Gastrocnemius medialis (tissue), 4 donors: ENCODE measurements at places on chromosomes 1 and 21. TPM values are rescaled to one million over a fixed set of nuclear protein-coding genes. Genes with fewer than 3 reads are reported as not detected.

Gene WDR47
- 13.9 TPM for total RNA-seq

DNA sequence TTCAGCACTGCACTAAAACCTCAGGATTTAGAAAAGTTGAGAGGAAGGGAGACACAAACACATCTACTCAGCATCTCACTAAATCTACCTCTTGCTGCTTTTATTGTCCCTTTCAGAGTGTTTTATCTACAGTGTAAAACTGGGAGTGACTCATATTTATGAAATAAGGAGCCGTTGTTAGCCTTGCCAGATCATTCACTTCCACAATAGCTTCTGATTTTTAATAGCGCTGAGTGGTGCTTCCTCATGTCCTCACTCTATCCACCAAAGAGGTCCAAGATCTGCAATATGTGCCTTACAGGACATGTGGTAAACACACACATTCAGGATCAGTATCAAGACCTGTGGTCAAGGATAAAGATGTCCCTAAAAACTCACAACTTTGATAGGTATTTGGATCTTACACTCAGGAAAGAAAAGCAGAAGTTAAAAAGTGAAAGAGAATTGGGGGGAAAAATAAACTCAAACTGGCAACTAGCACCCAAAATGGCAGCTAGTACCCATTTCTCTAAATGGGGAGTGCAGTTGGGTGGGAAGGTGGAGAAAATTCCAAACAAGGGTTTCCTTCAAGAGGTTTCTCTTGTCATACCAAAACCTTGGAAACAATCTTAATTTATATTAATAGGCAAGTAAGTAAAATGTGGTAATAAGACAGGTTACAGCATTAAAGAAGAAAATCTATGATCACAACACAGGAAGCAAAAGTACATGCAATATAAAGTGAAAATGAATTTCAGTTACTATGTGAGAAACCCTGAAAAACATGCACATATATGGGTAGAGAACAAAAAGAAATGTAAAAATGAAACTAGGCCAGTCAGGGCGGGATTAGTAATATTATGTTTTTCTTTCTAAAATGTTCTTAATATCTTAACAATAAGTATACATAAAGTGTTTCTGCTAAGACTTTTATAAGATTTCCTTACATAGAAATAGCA, 15.9 kb downstream of the DUSP10 start:
- no peaks in the 10 kb centered on the region for H3K27me3 ChIP-seq
- DNase-seq: no peak
- H3K4me1 ChIP-seq: peaks cover 63% of the 10 kb centered on the region

DNA sequence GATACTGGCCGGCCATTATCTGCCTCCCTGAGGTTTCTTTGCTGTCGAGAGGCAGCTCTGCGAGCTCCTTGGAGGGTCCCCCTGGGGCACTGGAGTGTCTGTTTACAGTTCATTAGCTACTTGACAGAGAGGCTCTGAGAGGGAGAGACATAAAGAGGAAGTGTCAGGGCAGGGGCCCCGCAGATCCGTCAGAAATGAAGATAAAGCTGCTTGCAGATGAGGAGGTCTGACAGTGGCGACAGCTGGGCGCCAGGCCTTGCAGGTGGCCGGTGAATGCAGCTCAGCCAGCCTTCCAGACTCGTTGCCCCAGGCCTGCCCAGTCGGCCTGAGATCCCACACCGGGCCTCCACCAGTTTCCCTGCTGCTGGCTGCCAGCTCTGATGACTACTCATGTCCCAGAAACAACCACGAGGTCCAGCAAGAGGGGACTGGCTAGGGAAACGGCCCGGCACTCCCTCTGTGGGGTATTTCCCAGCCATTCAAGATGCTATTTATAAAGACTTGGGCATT, 84.7 kb downstream of the DISP3 start:
- no peak for DNase-seq
- no peaks in the 10 kb centered on the region for H3K36me3 ChIP-seq
- H3K4me1 ChIP-seq: no peaks in the 10 kb centered on the region
- peaks cover 11% of the 10 kb centered on the region for H3K27me3 ChIP-seq

GRCh38 chr1:109199710-109200109, 14.0 kb upstream of the SARS1 start:
- no peaks in the 10 kb centered on the region for H3K27me3 ChIP-seq
- H3K36me3 ChIP-seq: no peaks in the 10 kb centered on the region
- H3K4me1 ChIP-seq: no peaks in the 10 kb centered on the region
- H3K4me3 ChIP-seq: no peak overlapping the region
- H3K27ac ChIP-seq: no peak overlapping the region
- no peak for DNase-seq

Gene SH3BGR
- total RNA-seq: 92.9 TPM

Gene OR2M3
- total RNA-seq: not detected

DNA sequence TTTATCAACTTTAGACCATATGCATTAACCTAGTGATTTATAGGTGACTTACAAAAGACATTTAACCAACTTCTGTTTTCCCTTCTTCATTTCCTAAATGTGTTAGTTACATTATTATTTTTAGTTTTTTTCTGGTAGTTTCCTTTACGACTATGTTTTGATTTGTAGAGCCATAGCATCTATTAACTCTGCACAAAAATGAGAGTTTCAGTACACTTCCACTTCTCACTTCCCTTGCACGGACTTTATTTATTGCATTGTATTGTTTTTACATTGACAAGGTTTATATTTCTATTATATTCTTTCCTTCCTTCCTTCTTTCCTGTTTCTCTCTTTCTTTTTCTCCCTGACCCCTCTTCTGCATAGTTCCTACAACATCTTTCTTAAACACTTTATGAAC, 14.7 kb downstream of the PKN2 start:
- H3K4me1 ChIP-seq: peaks cover 32% of the 10 kb centered on the region
- no peaks in the 10 kb centered on the region for H3K27me3 ChIP-seq
- no peak overlapping the region for H3K4me3 ChIP-seq
- DNase-seq: no peak
- no peak overlapping the region for H3K27ac ChIP-seq

Gene PTP4A2
- 522 TPM for total RNA-seq

DNA sequence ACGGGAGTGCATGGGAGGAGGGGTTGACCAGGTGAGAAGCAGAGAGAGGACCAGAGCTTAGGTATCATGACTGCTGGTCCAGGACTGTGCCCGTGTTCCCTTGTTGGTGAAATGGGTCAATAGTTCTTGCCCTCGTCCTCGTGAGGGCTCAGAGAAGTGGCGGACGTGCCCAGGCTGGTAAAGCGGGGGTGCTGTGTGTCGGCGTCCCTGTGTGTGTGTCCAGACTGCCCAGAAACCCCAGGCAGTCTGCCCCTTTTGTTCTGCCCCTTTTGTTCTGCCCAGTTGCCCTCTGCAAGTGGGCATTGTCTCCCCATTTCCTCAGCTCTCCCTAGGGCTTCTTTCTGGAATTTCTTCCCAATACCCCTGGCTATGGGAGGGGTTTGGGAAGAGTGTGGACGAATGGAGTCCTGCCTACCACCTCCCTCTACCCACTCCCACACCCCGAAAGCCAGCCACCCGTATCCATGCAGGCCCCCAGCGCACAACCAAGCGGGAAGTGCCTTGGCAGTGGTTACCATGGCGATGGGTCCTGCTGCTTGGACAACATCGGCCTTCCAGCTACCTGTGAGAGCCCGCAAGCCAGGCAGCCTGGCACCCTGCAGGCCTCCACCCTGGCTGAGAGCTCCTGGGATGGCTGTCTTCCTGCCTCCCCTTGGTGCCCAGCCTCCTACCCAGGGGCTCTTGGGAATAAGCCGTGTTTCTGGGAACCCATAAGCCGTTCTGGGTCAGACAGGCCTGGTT, 34.7 kb downstream of the ACOT11 start:
- peaks cover 61% of the 10 kb centered on the region for H3K4me1 ChIP-seq
- H3K4me3 ChIP-seq: no peak overlapping the region
- no peak for DNase-seq
- H3K27me3 ChIP-seq: no peaks in the 10 kb centered on the region
- H3K36me3 ChIP-seq: no peaks in the 10 kb centered on the region

GRCh38 chr1:69433073-69433472, 134.6 kb upstream of the LRRC7 start:
- no peaks in the 10 kb centered on the region for H3K27me3 ChIP-seq
- no peak for DNase-seq
- H3K36me3 ChIP-seq: no peaks in the 10 kb centered on the region
- H3K4me3 ChIP-seq: no peak overlapping the region
- H3K4me1 ChIP-seq: no peaks in the 10 kb centered on the region

DNA sequence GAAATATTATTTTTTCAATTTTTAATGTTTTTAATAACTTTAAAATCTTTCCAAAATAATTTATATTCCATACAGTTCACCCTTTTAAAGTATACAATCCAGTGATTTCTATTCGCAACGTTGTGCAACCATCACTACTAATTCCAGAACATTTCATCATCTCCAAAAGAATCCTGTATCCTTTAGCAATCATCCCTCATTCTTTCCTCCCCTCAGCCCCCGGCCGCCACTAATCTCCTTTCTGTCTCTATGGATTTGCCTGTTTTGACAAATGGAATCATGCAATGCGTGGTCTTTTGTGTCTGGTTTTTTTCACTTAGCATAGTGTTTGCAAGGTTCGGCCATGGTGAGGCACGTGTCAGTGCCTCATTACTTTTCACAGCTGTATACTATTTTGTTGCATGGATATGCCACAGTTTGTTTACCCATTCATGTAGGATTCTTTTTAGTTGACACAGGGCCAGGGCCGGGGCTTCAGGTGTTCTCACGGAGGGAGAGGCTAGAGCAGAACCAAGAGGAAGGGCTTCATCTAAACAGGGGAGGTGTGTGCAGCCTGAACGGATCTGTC, 40.6 kb upstream of the ZBTB40 start:
- H3K27ac ChIP-seq: no peak overlapping the region
- H3K36me3 ChIP-seq: no peaks in the 10 kb centered on the region
- no peaks in the 10 kb centered on the region for H3K4me1 ChIP-seq
- peaks cover 6% of the 10 kb centered on the region for H3K27me3 ChIP-seq
- H3K4me3 ChIP-seq: no peak overlapping the region
- DNase-seq: no peak

Gene RGS18
- 1.0 TPM for total RNA-seq

GRCh38 chr1:24309762-24310485, 9.2 kb upstream of the GRHL3 start:
- no peak overlapping the region for H3K4me3 ChIP-seq
- H3K36me3 ChIP-seq: no peaks in the 10 kb centered on the region
- H3K27ac ChIP-seq: no peak overlapping the region

Gene TMOD4
- 315 TPM for total RNA-seq

Gene OR2AK2
- total RNA-seq: not detected

DNA sequence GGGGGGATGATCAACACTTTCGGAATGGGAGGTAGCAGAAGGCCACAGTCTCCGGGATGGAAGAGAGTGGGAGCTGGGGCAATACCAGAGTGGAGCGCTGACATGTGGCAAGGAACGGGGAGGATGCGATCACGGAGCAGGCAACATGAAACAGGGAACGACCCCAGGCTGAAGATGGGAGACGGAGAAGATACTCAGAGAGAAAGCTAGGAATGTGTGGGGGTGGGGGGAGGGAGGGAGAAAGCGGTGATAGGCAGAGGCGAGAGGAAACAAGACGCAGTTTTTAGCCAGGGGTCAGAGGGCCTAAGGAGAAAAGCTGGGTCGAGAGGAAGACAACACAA, 577 bp downstream of the RAB3GAP2 start:
- no peak for DNase-seq
- H3K27ac ChIP-seq: peak overlapping the region; percentile 87
- H3K4me1 ChIP-seq: peaks cover 29% of the 10 kb centered on the region
- H3K4me3 ChIP-seq: peak overlapping the region; percentile 89
- H3K27me3 ChIP-seq: no peaks in the 10 kb centered on the region

- DNase-seq: no peak
- no peaks in the 10 kb centered on the region for H3K4me1 ChIP-seq
- H3K27ac ChIP-seq: no peak overlapping the region
- no peaks in the 10 kb centered on the region for H3K36me3 ChIP-seq
- H3K27me3 ChIP-seq: no peaks in the 10 kb centered on the region
- H3K4me3 ChIP-seq: no peak overlapping the region
Observed at GRCh38 chr1:71676979-71677925, 596.4 kb upstream of the ZRANB2 start.

Gene CA6
- total RNA-seq: not detected

Gene SLFNL1
- total RNA-seq: 2.0 TPM

- H3K27ac ChIP-seq: no peak overlapping the region
- no peak for DNase-seq
- no peaks in the 10 kb centered on the region for H3K4me1 ChIP-seq
- H3K27me3 ChIP-seq: no peaks in the 10 kb centered on the region
Observed at GRCh38 chr1:53608071-53608470, 130.9 kb downstream of the GLIS1 start.
